ENCODE measurements at places on chromosomes 12 and 14. TPM values are rescaled to one million over a fixed set of nuclear protein-coding genes. Genes with fewer than 3 reads are reported as not detected.
A peak's percentile ranks its signal among the peaks of the same experiment; 100 is the strongest.

The SIX4 gene
- 0.82 TPM for total RNA-seq

- no peak for DNase-seq
These were observed 152.9 kb downstream of the SLC25A21 start for GRCh38 chr14:37019488-37019887.

GRCh38 chr14:104481323-104481722, 98.2 kb upstream of the C14orf180 start:
- DNase-seq = no peak

DNA sequence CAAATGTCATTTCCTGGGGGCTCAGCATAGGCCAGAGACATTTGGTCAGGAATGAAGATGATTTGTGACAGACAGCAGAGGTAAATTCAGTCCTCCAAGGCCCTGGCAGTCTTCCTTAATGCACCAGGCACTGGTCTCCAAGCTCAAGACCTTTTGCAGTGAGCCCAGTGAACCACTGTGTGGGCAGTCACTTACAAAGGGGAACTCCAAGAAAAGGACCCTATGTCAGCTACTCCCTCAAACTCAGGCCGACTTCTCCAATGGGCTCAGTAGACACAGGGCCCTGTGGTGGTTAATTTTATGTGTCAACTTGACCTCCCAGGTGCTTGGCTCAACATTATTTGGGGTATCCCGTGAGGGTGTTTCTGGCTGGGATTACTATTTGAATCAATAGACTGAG, 29.3 kb upstream of the PLEK2 start:
- no peak for DNase-seq

DNA sequence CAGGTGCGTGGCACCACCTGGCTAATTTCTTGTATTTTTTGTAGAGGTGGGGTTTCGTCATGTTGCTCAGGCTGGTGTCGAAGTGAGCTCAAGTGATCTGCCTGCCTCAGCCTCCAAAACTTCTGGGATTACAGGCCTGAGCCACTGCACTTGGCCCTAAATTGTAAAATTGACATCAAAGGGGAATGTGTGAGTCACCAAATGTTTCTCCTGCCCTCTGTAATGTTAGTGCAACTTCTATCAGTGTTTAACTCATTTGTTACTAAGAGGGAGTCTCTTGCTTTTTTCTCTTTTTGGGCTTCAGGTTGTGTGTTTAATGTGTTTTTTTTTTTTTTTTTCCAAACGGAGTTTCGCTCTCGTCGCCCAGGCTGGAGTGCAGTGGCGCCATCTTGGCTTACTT, 2.3 kb downstream of the TULP3 start:
- DNase-seq = no peak

DNA sequence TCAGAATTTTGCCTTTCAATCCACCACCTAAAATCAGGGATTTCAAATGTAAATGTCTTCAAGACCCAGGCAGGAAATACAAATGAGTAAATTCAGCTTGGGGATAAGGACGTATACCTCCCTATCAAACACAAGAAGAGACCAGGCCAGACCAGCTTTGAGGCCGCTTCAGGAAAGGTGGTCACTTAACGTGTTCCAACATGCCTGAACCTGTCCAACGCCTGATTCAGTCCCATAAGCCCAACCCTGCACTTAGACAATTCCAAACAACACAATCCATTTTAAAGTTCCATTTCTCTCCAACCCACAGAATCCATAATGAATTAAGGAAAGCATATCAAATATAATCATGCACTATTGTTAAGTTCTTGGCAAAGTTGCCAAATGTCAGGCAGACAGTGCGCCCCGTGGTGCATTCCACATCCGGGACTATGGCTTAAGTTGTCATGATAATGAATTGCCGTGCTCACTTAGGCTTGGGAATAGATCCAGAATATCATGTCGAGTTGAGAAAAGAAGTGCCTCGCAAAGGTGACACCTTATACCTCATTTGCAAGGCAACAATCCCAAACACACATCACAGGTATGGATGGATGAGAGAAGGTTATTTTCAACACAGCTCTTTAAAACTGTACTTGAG, 35.5 kb downstream of the CCDC60 start:
- DNase-seq = no peak

DNA sequence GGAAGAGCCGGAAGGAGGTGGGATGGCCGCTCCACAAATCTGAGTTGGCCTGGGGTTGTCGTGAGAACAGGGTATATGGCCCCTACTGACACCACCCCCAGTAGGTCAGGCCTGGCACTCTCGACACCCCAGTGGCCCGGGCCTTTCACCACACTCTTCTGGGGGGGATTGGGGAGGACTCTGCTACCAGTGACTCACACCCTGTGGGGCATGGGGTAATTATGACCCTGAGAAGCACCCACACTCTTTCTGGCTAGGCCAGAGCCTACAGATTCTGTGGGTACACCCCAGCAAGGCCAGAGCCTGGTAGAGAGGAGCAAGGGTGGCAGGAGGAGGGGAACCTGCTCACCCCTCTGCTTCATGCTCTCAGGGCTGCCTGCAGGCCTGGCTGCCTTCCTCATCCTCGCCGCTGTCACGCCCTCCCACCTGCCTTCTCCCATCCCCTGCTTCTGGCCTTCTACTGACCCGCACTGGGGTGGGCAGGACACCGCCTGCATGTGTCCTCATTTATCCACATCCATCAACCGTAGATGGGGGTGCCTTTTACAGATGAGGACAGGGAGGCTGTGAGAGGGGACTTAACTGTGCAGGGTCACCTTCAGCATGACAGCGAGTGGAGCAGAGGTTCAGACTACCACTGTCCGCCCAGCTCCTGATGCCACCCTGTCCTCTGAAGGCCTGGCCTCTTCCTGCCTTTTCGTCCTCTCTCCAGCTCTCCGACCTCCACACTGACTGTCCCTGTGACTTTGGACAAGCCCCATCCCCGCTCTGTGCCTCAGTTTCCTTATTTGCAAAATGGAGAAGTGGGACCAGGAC, 18.4 kb downstream of the ASB2 start:
- DNase-seq = no peak

DNA sequence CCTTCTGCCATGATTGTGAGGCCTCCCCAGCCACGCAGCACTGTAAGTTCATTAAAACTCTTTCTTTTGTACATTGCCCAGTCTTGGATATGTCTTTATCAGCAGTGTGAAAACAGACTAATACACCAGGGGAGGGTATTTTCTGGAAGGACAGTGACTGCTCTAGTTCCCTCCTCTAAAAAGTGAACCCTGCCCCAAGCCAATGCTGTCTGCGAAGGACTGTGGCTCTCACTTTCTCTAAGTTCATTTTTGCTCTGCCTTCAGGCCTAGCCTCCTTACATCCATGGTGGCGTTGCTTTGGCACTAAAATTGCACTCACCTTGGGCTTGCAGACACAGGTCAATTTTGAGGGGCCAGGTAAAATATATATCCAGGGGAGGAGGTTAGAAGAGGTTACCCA, 323.0 kb downstream of the VRK1 start:
- no peak for DNase-seq

GRCh38 chr14:103008768-103009357, 48.5 kb downstream of the CDC42BPB start:
- no peak for DNase-seq

DNA sequence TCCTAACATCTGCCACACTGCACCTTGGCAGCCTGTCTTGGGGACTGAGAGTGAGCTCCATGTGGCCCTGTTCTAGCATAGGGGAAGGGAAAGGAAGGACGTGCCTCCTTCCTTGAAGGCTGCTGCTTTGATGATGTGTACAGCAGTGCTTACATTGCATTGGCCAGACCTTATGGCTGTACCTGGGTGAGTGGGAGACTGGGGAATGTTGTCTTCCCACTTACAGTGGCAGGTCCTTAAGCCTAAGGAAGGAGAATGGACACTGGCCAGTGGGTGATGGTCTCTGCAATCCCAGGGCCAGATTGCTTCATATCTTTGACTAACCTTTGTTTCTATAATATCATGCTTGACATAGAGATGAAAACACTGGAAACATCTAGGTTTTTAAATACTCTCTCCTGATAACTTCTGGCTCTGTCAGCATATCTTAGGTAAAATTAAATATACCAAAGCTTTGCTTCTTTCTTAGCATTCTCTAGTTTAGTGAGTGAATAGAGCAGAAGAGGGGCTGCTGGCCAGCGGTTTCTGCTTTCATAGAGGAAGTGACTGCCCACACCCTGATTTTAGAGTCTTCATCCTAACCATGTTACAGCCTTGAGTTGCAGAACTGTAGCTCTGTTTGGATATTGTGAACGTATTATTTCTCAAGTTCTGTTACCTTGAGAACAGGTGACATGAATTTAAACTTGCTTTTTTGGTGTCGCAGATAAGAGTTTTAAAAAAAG, 27.2 kb downstream of the KLC1 start:
- no peak for DNase-seq

DNA sequence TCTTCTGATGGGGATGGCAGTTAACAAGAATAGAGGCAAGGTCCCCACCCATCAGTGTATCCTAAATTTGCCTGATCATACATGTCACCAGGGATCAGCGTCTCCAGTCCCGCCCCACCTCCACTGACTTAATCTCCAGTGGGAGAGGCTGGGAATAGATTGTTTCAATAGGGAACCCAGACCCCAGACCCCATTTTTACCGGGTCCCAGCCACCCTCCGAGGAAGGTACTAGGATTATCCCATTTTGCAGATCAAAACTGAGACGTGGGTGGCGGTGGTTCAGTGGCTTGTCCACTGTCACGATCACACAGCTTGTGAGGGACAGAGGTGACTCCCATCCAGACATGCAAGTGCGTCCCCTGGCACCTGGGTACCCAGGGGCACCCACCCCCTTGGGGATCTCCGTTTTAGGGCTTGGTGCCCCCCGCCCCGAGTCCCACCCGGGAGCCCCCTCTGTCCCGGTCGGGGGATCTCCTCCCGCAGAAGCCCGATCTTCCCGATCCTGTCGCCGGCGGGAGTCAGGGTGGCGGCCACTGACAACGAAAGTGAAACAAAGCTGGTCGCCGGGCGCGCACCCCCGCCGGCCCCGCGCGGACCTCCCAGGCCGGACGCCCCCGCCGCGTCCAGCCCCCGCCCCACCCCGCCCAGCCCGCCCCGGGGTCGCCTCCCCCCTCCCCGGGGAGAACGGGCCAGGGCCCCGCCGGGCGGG, 523 bp downstream of the WSB2 start:
- peak; percentile 81 for DNase-seq

- no peak for DNase-seq
These were observed 6.2 kb downstream of the CRADD start for GRCh38 chr12:93683410-93683809.

GRCh38 chr14:63543826-63544406, 739 bp upstream of the PPP2R5E start:
- DNase-seq = no peak

The IL26 gene
- total RNA-seq = not detected

DNA sequence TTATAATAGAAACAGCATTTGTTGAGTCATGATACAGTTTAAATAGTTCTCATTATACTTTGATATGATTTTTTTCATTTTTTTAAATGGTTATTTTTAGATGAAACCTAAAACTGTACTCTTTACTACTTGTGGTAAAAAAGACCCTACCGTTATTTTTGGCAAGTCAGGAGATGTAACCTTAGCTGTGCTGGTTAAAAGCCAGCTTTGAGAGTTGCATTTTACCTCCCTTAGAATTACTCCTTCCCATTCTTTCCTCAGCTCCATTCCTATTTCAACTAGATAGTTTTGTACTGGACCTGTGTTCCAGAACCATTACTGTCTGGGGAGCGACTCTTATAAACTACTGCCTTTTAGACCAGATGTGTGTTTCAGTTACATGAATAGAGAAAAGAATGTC, 92.0 kb downstream of the RAD51B start:
- DNase-seq = no peak

DNA sequence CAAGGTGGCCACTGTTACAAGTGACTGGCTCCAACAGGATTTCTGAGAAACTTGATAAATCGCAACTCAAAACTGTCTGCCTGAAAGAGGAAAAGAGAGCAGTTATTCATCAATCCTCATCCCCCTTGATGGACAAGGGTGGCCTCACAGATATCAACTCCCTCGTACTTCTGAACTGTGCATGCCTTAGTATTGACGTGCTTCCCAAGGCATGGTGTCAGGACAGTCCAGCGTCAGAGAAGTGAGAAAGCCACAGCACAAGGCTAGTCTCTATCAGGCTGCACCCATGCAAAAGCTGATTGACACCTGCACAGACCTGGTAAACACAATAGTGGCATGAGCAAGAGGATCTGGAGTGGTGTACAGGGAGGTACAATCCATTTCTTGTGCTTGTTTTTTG, 125.5 kb upstream of the SLC35F4 start:
- DNase-seq = no peak

DNA sequence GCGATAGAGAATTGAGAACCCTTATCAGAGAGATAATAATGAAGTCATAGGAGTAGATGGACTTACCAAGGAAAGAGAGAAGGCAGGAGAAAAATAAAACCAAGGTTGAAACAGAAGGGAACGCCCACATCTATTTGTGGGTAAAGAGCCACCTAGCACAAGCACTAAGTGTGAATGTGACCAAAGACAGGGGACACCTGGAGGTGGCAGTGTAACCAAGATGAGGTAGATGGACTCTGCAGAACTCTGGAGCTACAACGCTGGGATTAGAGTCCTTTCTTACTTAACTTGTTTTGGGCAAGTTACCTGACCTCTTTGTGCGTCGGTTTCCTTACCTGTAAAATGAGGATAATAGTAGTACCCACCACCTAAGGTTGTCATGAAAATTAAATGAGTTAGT, 101.9 kb downstream of the SLC5A8 start:
- DNase-seq = no peak

The TMCC3 gene
- 97.2 TPM for total RNA-seq

The KCNH3 gene
- total RNA-seq = not detected

The ZNF705A gene
- not detected for total RNA-seq

DNA sequence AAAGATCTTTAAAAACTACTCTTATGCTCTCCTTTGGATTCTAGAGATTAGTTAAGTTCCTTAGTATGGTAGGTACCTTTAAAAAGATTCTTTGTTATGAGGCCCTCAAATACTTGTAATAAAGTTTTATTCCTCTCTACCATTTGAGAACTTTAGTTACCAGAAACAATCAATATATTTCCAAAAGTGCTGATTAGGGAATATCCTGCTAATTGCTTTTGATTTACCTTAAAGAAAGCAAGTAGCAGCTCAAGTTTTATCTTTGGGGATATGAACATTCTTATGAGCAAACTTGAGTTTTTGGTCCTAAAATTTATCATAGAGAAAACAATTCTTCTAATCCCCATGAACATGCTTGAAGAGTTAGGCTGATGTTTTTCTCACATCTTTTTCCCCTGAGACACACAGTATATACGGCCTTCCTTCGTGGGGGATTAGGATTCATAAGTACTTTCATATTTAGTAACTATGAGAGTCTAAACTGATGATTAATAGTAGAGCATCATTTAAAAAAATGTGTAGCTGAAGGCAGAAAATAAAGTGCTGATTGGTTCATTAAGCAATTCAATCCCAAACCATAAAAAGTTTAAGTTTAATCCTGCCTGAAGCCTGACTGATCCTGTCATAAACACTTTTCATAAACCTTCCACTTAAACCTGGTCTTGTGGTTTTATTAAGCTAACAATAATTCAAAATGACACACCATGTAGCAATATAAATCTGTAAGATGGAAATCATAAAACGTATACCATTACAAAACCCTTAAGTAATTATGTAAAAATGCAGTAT, 380.5 kb upstream of the FBXO33 start:
- no peak for DNase-seq

DNA sequence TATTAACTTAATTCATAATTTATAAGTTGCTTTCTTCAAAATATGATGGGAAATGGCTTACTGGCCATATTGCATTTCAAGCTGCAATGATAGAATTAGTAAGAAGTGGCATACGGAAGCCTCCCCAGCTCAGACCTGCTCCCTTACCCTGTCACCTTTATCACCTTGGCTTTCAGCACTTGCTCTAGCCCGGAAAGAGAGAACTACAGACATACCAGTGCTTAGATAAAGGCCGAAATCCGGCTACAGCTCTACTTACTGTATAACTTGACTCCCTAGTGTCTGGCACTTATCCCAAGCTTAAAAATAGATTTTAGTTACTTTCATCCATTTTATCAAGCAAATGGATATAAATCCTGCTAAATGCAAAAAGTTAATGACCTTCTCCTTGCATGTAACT, 42.5 kb downstream of the PKP2 start:
- DNase-seq = no peak

All from mucosa of descending colon (tissue), 3 donors.